ENCODE measurements at places on chromosomes 11 and 22. TPM values are rescaled to one million over a fixed set of nuclear protein-coding genes. Genes with fewer than 3 reads are reported as not detected.
A peak's percentile ranks its signal among the peaks of the same experiment; 100 is the strongest.

The P2RX6 gene
- total RNA-seq, result 0.10 TPM

The SYNGR1 gene
- 7.0 TPM for total RNA-seq

The YAP1 gene
- total RNA-seq, result not detected

The CHRM4 gene
- 0.48 TPM for total RNA-seq

The MRGPRX3 gene
- total RNA-seq, result not detected

The ARHGAP1 gene
- 79.7 TPM for total RNA-seq

DNA sequence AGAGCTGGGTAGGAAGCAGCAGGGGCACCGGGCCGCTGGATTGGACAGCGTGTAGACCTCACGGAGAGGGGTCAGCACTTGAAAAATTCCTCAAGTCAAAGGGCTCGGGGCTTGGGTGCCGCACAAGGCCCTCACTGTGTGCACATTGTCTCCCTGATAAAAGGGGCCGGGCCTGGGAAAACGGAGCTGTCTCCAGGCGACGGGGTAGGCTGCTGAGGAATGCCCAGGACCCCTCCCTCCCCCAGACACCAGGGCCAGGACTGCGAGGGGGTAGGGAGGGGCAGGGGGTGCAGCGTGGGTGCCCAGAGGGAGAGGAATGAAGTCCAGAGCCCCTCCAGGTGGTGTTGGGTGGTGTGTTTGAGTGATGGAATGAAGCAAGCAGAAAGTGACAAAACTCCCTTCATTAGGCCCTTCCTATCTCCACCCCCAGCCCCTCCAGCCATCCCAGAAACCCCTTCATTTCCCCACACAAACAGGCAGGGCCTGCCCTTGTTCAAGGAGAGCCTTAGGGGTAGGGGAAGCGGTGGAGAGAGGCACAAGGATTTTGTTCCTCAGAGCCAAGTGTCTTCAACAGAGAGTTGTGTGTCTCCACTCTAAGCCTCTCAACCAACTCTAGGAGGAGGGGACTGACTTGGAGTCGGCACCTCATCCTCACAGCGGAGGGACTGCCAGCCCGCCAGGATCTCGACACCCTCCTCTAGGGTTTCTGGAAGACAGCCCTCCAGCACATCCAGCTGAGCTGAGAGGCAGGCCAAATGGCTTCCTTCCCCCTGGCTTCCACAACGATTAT lies 63.9 kb downstream of the SYN3 start:
- no peaks in the 10 kb centered on the region for H3K36me3 ChIP-seq
- DNase-seq, result no peak
- H3K4me1 ChIP-seq, result no peaks in the 10 kb centered on the region

- H3K4me1 ChIP-seq, result no peaks in the 10 kb centered on the region
- H3K36me3 ChIP-seq, result no peaks in the 10 kb centered on the region
- no peak for DNase-seq
- H3K4me3 ChIP-seq, result no peak overlapping the region
These were observed 129.8 kb upstream of the KIRREL3 start for GRCh38 chr11:127130321-127130720.

- H3K27me3 ChIP-seq, result no peaks in the 10 kb centered on the region
- H3K4me1 ChIP-seq, result peaks cover 22% of the 10 kb centered on the region
- DNase-seq, result no peak
- no peak overlapping the region for H3K27ac ChIP-seq
These were observed 2.2 kb upstream of the DGCR2 start for GRCh38 chr22:19124377-19124776.

- DNase-seq, result no peak
- peaks cover 8% of the 10 kb centered on the region for H3K4me1 ChIP-seq
- no peaks in the 10 kb centered on the region for H3K27me3 ChIP-seq
- H3K36me3 ChIP-seq, result peaks cover 3% of the 10 kb centered on the region
- peak overlapping the region; percentile 93 for H3K27ac ChIP-seq
- H3K4me3 ChIP-seq, result peak overlapping the region; percentile 71
These were observed 1.2 kb downstream of the MSANTD2 start for GRCh38 chr11:124798991-124799347.

GRCh38 chr22:27088026-27088425 lies 430.6 kb downstream of the MIAT start:
- no peak overlapping the region for H3K4me3 ChIP-seq
- no peaks in the 10 kb centered on the region for H3K4me1 ChIP-seq
- no peak overlapping the region for H3K27ac ChIP-seq
- no peaks in the 10 kb centered on the region for H3K36me3 ChIP-seq
- no peak for DNase-seq
- H3K27me3 ChIP-seq, result no peaks in the 10 kb centered on the region

DNA sequence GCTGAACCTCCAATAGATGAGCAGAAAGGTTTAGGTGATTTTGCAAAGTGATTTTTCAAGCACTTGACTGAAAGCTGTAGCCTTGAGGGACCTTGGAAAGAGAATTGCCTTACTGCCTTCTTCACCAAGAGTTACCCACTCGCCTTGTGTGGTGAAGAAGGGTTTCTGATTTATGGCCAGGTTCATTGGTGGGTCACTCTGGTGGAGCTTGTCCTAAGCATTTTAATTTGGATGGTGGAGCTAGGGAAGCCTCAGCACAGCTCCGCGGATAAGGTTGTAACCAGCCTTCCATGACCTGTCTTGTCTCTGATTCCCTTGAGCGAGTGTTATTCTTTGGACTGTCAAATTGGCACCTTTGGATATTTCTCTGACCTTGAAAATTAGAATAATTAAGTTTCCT lies 226.4 kb downstream of the FAT3 start:
- H3K27me3 ChIP-seq, result no peaks in the 10 kb centered on the region
- no peaks in the 10 kb centered on the region for H3K4me1 ChIP-seq
- H3K36me3 ChIP-seq, result no peaks in the 10 kb centered on the region
- H3K4me3 ChIP-seq, result no peak overlapping the region
- H3K27ac ChIP-seq, result no peak overlapping the region

- peaks cover 3% of the 10 kb centered on the region for H3K4me1 ChIP-seq
- H3K27ac ChIP-seq, result no peak overlapping the region
- no peak for DNase-seq
- H3K27me3 ChIP-seq, result no peaks in the 10 kb centered on the region
- H3K4me3 ChIP-seq, result no peak overlapping the region
- H3K36me3 ChIP-seq, result peaks cover 16% of the 10 kb centered on the region
These were observed 2.9 kb upstream of the MYO7A start for GRCh38 chr11:77125191-77125590.

DNA sequence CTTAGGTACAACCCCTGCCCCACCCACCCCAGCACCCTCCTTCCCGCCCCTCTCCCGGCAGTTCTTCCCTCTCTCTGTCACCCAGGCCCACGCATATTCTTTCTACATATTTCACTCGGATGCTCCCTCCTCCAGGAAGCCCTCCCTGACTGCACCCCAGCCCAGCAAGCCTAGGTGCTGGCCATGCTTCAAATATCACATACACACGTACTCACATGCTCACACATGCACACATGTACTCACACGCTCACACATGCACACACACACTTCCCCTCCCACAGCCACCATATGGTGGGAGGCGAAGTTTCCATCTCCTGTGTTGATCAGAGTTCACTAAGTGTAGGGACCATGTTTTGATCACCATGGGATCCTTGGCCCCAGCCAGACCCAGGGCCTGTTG lies 90.4 kb downstream of the WNT7B start:
- H3K4me1 ChIP-seq, result no peaks in the 10 kb centered on the region
- H3K27ac ChIP-seq, result no peak overlapping the region
- H3K4me3 ChIP-seq, result no peak overlapping the region

DNA sequence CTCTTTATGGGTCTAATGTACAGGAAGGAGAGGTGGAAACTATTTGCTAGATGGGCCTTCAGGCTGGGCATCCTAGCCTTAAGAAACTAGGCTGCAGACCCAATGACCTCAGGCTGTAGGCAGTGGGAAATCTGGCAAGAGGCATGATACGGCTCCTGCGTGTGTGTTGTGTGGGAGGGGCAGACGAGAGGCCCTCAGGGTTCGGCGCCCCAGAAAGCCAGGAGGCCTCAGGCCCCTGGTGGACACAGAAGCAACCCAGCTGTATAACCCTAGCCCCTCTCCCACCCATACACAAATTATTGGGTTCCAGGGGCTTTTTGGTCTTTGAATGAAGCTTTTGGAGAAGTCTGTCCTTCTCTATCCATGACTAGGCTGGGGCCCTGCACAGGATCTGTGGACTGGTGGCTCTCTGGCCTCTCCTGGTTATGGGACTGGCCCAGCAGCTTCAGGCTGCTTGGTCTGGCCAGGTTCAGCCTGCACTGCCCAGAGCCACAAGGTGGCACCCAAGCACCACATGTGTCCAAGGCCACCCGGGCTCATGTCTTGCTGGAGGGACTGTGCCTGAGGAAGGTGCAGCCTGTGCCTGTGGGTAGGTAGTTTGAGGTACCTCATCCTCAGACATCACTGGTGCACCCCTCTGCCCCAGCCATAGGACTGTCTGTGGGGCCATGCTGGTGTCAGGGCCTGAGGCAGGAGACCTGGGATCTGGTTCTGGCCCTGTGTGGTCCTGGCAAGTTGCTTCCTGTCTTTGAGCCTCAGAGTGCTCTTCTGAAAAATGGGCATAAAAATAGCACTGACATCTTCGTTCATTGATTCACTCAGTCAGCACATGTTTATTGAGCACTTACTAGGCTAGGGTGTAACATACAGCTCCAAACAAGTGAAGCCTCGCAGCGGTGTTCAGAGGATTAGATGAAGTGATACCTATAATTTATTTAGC lies 87.5 kb downstream of the RRM1 start:
- no peak overlapping the region for H3K27ac ChIP-seq
- H3K4me3 ChIP-seq, result no peak overlapping the region

DNA sequence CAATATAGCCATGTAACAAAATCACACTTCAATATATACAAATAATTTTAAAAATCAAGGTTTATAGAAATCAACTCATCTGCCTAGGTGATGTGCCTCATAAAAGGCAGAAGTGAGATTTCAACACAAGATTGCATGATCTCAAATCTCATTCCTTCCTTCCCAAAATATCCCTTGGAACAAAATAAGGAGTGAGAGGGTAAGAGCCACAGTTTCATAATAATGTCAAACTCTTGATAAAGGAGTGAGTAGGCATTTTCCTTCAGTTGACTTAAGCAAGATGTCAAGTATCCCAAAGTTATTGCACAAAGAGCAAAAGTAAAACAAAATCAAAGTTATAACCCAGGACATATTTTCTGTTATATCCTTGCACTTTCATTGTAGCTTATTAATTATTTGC lies 81.3 kb downstream of the C22orf31 start:
- H3K4me1 ChIP-seq, result no peaks in the 10 kb centered on the region
- no peaks in the 10 kb centered on the region for H3K36me3 ChIP-seq
- DNase-seq, result no peak
- H3K27ac ChIP-seq, result no peak overlapping the region

DNA sequence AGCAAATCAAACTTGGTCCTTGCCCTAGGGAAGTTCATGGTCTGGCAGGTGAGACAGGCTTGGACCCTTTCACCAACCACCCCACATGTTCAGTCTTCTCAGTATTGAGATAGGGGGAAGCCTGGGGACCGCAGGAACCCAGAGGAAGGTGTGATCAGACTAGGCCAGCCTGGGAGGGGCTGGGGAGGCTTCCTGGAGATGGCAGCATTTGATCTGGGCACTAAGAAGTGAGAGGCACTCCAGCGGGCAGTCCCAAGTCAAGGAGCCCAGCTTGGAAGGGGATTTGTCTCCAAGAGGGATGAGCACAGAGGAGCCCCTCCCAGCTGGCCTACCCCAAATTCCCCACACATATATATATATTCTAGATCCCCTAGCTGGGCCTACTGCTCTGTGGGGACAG lies 5.4 kb downstream of the LRRC32 start:
- DNase-seq, result no peak
- H3K4me1 ChIP-seq, result peaks cover 9% of the 10 kb centered on the region
- no peak overlapping the region for H3K27ac ChIP-seq

DNA sequence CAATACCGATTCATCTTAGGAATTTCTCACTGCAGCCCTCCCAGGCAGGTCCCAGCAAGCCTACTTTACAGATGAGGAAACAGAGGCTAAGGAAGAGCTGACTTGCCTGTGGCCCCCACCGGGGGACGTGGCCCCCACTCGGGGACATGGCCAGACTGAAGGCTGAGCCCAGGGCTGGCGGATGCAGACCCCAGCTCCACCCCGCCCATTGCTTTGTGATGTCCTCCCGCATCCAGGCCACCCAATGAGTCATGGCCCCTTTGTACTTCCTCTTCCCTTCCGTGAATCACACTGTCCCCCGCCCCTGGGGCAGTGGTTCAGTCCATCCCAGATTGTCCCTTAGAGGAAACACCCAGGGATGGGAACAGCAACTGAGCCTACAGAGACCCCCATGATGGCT lies 116.0 kb upstream of the ANO1 start:
- no peak overlapping the region for H3K4me3 ChIP-seq
- H3K27me3 ChIP-seq, result no peaks in the 10 kb centered on the region
- H3K4me1 ChIP-seq, result no peaks in the 10 kb centered on the region
- H3K27ac ChIP-seq, result no peak overlapping the region
- DNase-seq, result no peak

DNA sequence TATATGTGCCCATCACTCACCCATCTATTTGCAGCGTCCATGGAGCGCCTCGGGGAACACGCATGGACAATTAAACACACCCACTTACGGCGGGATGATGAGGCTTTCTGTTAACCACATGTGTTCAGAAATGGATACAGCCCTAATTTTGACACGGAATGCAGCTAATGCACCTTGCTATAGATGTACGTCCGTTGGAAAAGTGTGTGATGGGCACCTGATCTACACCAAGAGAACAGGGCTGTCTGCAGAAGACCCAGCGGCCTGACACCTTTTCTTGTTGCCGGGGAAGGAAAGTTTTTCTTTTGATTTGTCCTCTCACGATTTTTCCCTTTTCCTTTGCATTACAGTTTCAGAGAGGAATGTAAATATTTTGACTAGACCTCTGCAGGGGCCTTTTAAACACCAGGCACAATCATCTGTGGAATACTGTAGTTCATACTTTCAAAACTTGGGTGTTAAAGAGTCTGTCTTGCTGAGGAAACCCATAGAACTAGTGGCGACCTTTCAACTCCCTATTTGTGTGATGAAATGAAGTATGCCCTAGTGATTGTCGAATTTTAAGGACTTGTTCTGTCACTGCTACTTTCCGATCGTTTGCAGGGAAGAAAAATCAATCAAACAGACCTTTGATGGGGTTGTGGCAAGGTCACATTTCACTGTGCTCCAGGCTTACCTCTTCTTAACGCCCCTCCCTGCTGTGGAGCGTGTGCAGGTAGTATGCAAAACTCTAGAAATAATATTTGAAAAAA lies 16.5 kb upstream of the PAX6 start:
- H3K27ac ChIP-seq, result no peak overlapping the region
- peaks cover 36% of the 10 kb centered on the region for H3K27me3 ChIP-seq

DNA sequence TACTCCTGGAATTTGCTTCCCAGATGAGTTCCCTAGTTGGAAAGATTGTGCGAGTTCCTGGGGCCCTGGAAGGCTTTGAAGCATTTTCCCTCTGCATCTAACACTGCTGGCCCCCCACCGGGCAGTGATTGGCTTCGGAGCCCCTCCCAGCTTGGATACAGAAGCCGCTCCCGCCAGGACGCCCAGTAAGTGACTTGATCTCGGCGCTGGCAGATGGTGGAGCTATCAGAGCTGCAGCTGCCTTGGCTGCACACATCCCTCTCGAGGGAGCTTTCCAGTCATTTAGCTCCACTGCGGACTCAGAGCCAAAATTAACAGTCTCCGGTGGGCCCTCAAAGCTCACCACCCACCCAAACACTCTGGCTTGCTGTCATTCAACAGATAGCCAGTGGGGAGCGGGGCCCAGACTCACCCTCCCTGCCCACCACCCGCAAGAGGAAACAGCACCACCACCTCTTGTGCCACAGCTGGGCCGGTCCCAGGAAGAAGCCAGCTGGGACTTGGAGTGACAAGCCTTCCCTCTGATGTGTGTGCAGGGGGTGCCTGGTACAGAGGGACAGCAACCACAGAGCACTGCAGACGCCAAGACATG lies 162.3 kb downstream of the TRIM29 start:
- no peaks in the 10 kb centered on the region for H3K36me3 ChIP-seq
- H3K27me3 ChIP-seq, result no peaks in the 10 kb centered on the region
- no peak for DNase-seq
- no peak overlapping the region for H3K4me3 ChIP-seq
- no peak overlapping the region for H3K27ac ChIP-seq
- H3K4me1 ChIP-seq, result no peaks in the 10 kb centered on the region

Measured in naive thymus-derived CD4-positive, alpha-beta T cell (primary cell).